ENCODE measurements at places on chromosomes 16 and 17.

GRCh38 chr16:69469807-69470561 is 45.6 kb downstream of the CYB5B start:
- no peak for DNase-seq

DNA sequence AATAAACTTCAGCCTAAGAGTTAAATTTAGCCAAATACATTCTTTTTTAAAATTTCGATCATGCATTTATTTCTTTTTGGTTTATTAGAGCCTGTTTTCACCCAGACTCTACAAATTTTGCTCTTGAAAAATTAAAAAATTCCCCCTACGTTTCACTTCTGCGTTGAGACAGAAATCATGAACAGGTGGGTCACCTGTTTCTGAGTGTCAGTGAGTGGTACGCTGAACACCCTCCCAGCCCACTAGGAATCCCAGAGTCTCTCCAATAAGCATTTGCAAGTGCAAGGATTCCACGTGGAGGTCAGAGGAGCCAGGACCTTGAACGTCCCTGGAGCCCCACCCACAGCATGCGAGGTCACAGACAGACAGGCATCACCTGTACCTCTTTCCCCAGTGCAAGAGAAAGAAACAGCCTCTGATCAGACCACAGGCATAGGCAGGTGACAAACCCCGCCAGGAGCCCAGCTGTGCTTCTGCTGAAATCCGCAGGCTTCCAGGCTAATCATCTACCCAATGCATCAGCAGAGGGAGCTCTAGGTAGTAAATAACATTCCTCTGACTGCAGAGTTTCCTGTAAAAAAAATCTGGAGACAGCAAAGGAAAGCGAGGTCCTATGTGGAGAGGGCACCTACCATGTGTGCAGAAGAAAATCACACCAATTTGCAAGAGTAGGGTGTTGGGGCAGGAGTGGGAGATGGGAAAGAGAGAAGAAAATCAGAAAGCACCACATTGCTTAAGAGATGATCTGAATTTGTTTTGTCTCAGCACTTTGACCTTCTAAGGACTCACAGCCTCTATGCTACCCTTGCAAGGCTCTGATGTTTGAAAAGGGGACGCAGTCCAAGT is 5.9 kb upstream of the XYLT1 start:
- peak; percentile 77 for DNase-seq

DNA sequence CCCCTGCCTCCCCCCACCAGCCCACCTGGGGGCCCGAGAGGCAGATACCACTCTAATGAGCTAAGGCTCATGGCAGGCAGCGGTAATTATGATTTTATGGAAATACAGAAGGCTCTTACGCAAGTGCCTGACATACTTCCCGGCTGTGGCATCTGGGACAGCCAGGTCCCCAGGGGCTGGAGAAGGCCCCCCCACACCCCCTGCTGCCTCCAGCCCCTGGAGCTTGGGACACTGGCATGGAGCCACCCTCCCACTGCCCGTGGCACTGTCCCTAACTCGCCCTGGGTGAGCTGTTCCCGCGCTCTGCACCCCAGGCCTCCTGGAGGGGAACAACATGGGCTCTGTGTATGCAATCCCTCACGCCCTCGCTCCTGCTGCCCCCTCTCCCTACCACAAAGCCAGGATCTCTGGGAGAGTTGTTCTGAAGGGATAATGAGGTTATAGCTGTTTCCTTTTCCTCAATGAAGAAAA is 5.4 kb upstream of the STAC2 start:
- peak; percentile 45 for DNase-seq

- no peak for DNase-seq
Observed at GRCh38 chr16:70692130-70692872, 6.4 kb upstream of the MTSS2 start.

GRCh38 chr17:4523946-4524345 is 25.3 kb downstream of the SPNS2 start:
- DNase-seq, result no peak
